ENCODE measurements at places on chromosomes 3 and 15. TPM values are rescaled to one million over a fixed set of nuclear protein-coding genes. Genes with fewer than 3 reads are reported as not detected.

Gene SUMF1
- total RNA-seq, result 27.1 TPM

Gene NOX5
- total RNA-seq, result 0.45 TPM

Gene TRH
- not detected for total RNA-seq

Gene GTF2E1
- total RNA-seq, result 15.0 TPM

Gene ZNF860
- 0.89 TPM for total RNA-seq

Gene GATM
- 288 TPM for total RNA-seq

Gene SH3GL3
- total RNA-seq, result 0.67 TPM

Gene ZBTB47
- total RNA-seq, result 48.9 TPM

Gene WHAMM
- 14.2 TPM for total RNA-seq

Gene PLA2G4E
- total RNA-seq, result not detected

Gene SOX2
- 12.4 TPM for total RNA-seq

Gene ITIH1
- not detected for total RNA-seq

Gene SSUH2
- total RNA-seq, result 0.53 TPM

Gene EHD4
- 27.3 TPM for total RNA-seq

Gene RHOV
- 0.22 TPM for total RNA-seq

Gene ATP2B2
- total RNA-seq, result 1.4 TPM

Gene ARRDC4
- total RNA-seq, result 48.2 TPM

Gene FANCD2OS
- total RNA-seq, result not detected

Gene PAQR5
- 6.5 TPM for total RNA-seq

Gene BCHE
- total RNA-seq, result 2.6 TPM

Gene P2RY14
- 8.9 TPM for total RNA-seq

Gene GOLGA6L4
- total RNA-seq, result 9.4 TPM

Gene ADCY5
- 16.8 TPM for total RNA-seq

Gene UBA5
- total RNA-seq, result 32.2 TPM

Gene SEMA3F
- 29.3 TPM for total RNA-seq

Gene C3orf20
- 0.18 TPM for total RNA-seq

Gene HTR3E
- not detected for total RNA-seq

Gene CD200
- 23.8 TPM for total RNA-seq

Gene PIERCE2
- total RNA-seq, result 0.85 TPM

Gene SLC9C1
- 0.94 TPM for total RNA-seq

Gene GOLGA8T
- 1.5 TPM for total RNA-seq

Gene CASR
- not detected for total RNA-seq

Gene SACM1L
- 66.0 TPM for total RNA-seq

All from sciatic nerve (tissue), 2 donors.